Suppressor macrophage treated with lipopolysaccharide for 4 hours (primary cell): ENCODE measurements at places on chromosomes 6 and 20.

DNA sequence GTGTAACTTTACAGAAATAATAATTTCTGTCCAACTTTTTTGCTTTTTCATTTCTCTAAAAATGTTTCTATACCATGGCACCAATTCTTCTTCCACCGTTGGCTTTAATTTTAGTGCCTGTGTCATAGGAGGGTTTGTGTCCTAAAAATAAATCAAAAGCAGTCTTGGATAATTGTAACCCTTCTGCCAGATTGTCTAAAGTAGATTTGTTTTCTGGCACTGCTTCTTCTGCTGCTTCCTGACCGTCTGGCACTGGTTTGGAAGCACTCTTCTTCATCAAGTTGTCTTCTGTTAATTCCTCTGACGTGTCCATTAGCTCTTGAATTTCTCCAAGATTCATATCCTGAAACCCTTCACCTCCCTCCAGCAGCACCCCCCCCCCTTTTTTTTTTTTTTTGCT lies 33.1 kb downstream of the SCAF8 start:
- DNase-seq: no peak

DNA sequence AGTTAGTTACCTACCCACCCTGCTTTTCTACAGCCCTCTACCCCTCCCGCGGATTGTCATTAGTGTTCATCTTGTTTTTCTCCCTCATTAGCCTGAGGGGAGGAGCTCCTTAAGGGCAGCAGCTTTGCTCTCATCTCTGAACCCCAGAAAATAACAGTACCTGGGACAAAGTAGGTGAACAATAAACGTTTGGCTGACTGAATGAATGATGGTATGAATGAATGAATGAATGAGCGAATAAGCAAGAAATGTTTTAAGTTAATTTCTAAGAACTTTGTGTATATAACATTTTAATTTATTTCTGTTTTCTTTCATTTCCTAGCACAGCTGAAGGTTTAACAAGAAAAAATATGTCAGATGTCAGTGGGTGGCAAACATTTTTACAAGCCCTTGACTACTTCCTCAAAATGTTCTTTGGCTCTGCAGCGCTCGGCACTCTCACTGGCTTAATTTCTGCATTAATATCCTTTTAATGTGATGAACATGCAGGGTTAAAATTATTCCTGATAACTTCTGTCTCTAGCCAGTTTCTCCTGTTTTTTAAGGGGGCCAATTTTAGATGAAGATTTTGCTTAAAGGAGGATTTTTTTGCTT lies 50.1 kb downstream of the SLC9A8 start:
- peak; percentile 26 for DNase-seq

GRCh38 chr6:17352302-17352701 lies 41.1 kb upstream of the CAP2 start:
- no peak for DNase-seq

- DNase-seq: no peak
These were observed 306.8 kb downstream of the LMBRD1 start for GRCh38 chr6:69489970-69490369.

DNA sequence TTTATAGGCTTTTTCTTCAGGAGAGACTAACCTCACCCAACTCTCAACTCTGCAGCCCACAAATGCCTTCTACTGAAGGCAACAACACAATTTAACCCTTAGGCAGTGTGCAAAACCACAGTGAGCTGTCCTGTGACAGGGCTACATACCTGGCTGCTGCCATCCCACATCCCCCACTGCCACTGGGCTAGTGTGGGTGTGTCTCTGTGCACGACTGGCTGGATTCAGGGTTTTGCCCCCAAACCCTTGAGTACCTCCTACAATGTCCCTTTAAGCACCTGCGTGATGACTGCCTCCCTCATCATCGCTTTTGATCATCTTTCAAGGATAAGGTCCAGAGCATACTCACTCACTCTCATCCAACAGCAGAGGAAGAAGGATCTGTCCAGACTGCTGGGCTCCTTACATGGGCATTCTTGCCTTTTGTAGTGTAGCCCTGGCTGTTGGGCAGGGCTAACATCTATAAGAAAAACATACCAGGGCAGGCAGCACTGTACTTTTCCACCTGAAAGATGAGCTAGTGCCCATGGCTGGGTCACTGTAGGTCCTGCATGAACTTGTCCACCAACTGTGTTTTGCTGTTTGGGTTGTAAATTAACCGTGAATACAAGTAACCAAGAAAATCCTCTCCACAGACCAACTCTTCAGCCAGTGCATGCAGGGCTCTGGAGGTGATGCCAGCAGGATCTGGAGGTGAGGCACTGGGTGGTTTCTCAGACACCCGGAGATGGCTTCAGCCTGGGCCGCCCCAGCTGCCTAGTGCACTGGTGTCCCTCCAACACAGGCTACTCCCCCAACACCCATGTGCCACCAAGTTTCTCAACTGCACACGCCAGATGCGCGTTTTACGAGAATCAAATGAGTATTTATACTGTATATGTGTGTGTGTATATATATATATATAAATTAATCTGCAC lies 45.2 kb downstream of the PLCG1 start:
- no peak for DNase-seq

DNA sequence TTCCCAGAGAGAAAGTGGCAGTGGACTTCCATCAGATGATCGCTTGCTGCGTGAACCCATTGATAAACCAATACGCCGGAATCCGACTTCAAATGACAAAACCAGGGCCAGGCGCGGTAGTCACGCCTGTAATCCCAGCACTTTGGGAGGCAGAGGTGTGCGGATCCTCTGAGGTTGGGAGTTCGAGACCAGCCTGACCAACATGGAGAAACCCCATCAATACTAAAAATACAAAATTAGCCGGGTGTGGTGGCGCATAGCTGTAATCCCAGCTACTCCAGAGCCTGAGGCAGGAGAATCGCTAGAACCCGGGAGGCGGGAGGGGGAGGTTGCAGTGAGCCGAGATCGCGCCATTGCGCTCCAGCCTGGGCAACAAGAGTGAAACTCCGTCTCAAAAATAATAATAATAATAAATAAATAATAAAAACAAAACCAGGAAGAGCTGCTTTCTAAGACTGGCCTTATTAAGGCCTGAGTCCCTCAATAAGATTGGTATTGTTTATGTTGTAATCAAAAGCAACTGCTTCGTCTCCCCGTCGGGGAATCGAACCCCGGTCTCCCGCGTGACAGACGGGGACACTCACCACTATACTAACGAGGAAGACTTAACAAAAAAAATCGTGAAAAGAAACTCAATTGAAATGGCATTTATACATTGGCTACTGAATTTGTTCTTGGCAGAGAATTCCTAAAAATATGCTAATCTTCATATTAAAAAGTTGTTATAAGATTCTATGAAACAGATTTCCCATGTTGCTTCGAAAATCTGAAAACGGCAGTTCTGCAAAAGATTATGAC lies 110.2 kb upstream of the ZNF184 start:
- peak; percentile 45 for DNase-seq

- no peak for DNase-seq
These were observed 676.2 kb downstream of the HDGFL1 start for GRCh38 chr6:23245572-23245971.

DNA sequence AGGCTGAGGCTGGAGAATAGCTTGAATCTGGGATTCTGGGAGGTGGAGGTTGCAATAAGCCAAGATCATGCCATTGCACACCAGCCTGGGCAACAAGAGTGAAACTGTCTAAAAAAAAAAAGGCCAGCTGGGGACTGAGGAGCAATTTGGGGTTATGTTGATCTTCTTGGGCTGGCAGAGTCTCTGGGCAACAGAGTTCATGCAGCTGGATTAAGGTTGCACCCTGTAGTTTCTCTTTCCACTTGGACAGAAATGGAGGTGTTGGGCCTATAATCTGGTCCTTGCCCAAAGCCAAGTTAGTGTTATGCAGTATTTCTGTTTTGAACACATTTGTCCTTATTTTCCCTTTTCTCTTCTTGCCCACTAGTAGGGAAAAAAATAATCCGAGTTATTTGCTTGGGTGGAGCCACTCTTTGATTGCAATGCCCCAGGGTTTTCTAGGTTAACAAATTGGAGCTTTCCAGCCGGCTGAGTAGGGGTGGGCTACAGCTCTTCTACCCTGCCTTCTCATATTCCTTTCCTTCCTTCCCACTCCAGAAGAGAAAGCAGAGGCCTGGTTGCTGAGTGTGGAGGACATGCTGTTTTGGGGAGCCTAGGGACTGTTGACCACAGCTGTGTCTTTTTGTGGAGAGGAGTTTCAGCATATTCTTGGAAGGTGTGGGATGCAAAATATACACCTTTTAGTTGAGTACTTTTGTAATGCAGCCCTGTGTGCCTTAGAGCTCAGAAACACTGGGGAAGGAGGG lies 213.9 kb downstream of the SOX4 start:
- DNase-seq: no peak

GRCh38 chr20:4896119-4896702 lies 105.1 kb downstream of the SLC23A2 start:
- DNase-seq: no peak

- no peak for DNase-seq
These were observed 36.8 kb downstream of the GCNT2 start for GRCh38 chr6:10557913-10558312.

- no peak for DNase-seq
These were observed at the start of gene KCNQ2 for GRCh38 chr20:63471981-63472831. KCNQ2 (minus strand) TSS chr20:63472655; CDS start chr20:63472463, 192 bp downstream.

- no peak for DNase-seq
These were observed 57.9 kb downstream of the TSHZ2 start for GRCh38 chr20:53030061-53030460.

GRCh38 chr6:9927275-9927674 lies 487.6 kb downstream of the TFAP2A start:
- no peak for DNase-seq

GRCh38 chr20:21393166-21393565 lies 4.2 kb downstream of the NKX2-4 start:
- DNase-seq: no peak

DNA sequence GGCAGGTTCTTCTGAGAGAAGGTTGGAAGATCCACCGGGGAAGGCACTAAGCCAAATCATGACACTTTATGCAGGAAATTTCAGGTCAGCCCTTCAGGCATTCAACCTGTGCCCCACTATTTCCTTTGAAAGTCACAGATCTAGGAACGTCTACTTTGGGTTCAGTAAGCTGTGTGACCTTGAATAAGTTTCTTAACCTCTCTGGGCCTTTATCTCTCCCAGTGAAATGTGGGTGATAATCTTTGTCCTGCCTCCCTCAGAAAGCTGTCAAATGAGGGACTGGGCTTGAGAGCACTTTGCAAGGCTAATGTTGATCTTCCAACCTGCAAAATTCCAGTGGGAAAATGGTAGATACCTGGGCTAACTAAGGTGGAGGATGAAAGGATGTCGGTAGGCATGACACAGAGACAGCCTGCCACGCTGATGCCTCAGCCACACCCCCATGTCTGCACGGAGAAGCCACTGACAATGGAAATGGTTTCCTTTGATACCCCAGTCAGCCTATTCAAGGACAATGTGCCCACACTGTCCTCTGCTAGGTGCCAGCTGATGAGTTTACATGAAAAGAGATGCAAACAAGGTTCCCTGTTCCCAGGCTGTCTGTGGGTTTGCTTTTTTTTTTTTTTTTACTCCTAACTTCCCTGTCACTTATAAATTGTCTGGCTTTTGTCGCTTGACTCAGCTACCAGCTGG lies 9.3 kb downstream of the BNIP5 start:
- DNase-seq: no peak

- DNase-seq: peak; percentile 12
These were observed 652 bp downstream of the BMP6 start for GRCh38 chr6:7726416-7727085.

GRCh38 chr6:50096296-50096695 lies 46.6 kb upstream of the DEFB112 start:
- DNase-seq: no peak

- DNase-seq: no peak
These were observed 26.3 kb upstream of the PLCG1 start for GRCh38 chr20:41110930-41111577.

- no peak for DNase-seq
These were observed 104.2 kb downstream of the SYCP2 start for GRCh38 chr20:59829054-59829785.

DNA sequence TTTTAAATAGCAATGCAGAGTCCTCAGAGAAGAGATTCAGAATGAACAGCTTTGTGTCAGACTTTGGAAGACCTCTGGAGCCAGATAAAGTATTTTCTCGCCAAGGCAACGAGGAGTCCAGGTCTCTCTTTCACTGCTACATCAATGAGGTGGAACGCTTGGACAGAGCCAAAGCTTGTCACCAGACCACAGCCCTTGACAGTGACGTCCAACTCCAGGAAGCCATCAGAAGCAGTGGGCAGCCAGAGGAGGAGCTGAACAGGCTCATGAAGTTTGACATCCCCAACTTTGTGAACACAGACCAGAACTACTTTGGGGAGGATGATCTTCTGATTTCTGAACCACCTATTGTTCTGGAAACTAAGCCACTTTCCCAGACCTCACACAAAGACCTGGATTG lies 55.5 kb downstream of the MRAP2 start:
- no peak for DNase-seq

DNA sequence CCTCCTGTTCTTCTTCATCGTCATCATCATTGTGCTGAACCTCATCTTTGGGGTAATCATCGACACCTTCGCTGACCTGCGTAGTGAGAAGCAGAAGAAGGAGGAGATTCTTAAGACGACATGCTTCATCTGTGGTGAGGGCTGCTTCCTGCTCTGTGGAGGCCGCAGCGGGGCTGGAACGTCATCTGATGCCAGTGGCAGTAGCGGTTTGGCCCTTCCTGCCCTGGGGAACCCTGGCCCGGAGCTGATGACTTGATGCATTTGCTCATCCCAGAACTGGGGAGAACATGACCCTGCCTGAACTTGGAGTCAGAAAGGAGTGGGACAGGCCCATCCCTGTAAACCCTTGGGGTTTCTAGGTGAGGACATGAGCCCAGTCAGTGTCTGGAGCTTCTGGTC lies 18.7 kb downstream of the UQCC2 start:
- peak; percentile 75 for DNase-seq
